HFF-Myc (cell line): ENCODE measurements at places on chromosomes 11 and 22.

- DNase-seq = no peak
These were observed 85.0 kb upstream of the SEPTIN5 start for GRCh38 chr22:19629331-19629719.

DNA sequence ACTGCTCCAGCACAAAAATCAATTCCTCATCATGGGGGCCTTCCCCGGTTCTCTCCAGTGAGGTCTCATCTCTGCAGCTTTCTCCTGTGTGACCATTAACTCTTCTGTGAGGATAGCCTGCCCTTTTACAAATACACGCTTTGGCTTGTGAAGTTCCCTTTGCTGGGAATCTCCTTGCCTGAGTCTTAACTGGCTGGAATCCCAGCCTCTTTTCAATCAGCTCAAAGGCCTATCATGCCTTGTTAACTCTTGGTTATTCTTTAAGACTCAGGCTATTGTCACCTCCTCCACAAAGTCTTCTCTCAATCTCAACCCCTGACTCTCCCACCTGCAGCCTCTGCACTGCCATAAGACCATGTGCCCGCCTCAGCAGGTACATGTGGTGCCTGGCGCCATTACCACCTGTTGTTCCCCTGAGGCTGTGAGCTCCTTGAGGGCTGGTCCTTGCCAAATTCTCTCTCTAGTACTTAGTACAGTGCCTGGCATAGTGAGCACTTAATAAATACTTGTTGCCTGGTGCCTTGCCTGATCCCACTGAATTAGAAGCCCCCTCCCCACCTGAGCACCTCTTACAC, 128.2 kb downstream of the ST3GAL4 start:
- no peak for DNase-seq

DNA sequence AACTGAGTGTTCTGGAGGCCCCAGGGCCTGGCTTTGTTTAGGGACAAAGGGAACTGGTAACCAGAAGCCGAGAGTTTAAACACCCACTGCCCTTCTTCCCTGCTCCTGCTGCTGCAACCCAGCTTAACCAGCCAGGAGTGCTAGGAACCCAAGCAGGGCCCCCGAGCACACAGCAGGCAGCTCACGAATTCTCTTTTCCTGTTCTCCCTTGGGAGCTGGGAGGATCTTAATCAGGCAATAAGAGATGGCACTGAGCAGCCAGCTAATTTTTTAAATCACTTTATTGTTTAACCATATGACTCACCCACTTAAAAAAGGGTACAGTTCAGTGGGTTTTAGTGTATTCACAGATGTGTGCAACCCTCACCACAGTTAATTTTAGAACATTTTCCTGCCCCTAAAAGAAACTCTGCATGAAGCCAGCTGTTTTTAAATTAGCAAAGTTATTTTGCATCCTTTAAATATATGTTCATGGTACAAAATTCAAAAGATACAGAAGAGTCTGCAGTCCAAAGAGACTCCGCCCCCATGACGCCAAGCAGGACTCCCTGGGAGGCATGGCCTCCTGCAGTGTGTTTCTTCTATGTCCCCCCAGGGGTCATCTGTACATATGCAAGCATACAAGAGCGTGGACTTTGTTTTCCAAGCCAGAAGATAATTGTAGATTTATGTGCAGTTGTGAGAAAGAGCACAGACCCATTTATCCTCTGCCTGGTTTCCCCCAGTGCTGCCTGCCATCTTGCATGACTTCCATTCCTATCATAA, 18.9 kb upstream of the PPP6R3 start:
- no peak for DNase-seq

DNA sequence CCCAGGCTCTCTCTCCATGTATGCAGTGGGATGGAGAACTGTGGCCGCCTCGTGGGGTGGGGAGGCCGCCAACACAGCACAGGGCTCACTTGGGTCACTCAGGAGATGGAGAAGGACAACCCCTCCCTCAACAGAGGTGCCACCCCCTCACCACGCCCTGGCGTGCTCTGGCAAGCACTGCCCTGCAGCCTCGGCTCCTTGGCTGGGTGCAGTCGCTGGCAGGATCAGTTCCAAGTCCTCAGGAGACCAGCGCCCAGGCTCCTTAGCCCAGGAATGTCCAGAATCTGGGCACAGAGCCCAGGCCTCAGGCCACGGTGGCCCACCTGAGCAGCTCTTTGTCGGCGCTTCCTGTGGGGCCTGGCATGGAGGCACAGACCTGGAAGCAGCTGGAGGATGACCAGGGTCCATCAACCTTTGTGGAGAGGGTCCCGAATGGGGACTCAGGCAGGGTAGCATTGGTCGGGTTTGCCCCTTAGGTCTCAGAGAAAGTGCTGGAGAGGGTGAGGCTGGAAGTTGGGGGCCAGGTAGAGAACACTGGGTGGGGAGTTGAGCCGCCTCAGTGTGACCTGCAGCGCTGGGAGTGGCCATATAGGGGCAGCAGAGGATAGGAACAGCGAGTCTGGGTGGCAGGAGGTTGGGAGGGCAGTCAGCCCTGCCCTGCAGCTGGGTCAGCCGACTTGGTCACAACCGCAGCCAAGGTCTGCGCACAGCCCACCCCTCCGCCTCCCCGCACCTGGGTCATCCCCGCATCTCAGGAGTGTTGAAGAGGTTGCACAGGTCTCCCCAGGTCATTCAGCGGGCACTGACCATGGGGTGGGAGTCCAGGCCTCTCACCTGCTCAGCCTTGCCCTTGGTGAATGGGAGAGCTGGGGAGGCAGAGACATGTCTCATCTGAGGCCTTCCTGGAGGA, 8.2 kb downstream of the SUSD2 start:
- DNase-seq = no peak

- DNase-seq = no peak
These were observed 13.5 kb downstream of the NUMA1 start for GRCh38 chr11:72066855-72067254.

DNA sequence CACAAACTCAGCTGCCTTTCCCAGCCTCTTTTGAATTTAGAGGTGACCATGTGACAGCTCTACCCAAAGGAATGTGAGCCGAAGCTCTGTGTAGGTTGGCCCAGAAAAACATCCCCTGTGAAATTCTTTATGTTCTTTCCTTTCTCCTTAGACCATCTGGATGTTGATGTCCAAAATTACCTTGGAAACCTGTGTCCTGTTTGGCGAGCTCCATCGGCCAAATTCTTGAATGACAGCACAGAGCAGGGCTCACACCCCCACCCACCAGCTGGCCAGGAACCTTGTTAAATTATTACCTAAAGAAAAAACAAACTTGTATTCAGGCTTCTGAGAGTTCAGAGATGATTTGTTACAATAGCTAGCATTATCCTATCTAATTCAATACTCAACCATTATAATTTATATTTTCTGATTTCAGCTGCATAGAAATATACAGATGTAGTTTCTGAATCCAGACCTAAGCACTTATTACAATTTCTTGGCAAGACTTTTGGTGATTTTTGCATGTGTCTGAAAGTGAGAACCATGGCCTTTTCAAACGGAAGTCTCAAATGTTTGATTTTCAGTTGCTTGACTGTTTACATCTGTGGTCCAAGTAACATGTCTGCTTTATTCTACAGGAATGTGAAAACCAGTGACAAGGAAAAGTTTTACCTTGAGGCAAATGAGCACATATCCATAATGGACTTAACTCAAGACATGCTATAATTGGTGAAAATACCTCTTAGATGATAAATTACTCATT, 554.2 kb downstream of the NTM start:
- peak; percentile 52 for DNase-seq

GRCh38 chr11:13487661-13488030, 8.2 kb downstream of the PTH start:
- no peak for DNase-seq
